ENCODE measurements at places on chromosomes 6 and 20. TPM values are rescaled to one million over a fixed set of nuclear protein-coding genes. Genes with fewer than 3 reads are reported as not detected.

GRCh38 chr6:15025446-15025845, 220.4 kb upstream of the JARID2 start:
- no peak for DNase-seq

GRCh38 chr6:52489881-52490280, 69.7 kb downstream of the EFHC1 start:
- DNase-seq = no peak

Gene NELFCD
- 88.9 TPM for polyA plus RNA-seq

DNA sequence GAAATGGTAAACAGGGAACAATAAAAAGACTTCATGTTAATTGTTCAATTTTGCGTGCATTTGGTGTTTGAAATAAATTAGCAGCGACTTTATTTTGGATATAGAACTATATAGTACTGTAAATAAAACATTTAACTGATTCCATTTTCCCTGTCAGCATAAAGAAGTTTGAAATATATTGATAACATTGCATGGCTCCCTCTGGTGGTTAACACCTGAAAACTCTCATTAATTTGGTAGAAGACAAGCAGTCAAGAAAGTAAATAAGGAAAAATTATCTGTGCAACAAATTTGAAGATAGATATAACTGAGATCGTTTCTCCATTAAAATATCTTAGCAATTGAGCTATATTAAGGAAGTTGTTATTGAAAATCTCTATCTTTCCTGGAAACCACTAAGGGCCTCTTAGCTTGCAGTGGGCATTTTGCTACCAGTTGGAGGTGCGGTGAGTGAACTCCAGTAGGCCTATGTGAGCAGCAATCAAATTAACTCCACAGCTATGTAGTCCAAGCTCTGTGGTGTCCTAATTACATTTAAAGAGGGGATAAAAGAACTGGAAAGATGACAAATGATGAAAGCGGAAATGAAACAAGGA, 435.7 kb upstream of the FKBP1C start:
- DNase-seq = no peak

Gene FKBP1C
- polyA plus RNA-seq = 3.1 TPM

DNA sequence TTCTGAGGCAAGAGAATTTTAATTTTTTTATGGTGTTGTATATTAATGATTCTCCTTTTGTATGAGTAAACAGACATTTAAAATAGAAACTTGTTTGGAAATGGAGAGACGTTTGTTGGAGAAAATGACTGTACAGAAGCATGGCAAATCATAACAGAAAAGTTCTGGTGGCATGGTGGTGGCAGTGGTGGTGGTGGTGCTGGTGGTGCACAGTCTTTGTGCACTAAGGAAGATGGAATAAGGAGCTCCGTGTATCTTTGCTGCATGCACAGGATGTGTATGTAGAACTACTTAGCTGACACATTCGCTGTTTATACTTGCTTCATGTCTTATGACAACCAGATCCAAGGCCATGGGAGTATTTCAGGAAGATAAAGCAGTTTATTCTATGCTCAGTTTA, 294.9 kb downstream of the UTRN start:
- no peak for DNase-seq

DNA sequence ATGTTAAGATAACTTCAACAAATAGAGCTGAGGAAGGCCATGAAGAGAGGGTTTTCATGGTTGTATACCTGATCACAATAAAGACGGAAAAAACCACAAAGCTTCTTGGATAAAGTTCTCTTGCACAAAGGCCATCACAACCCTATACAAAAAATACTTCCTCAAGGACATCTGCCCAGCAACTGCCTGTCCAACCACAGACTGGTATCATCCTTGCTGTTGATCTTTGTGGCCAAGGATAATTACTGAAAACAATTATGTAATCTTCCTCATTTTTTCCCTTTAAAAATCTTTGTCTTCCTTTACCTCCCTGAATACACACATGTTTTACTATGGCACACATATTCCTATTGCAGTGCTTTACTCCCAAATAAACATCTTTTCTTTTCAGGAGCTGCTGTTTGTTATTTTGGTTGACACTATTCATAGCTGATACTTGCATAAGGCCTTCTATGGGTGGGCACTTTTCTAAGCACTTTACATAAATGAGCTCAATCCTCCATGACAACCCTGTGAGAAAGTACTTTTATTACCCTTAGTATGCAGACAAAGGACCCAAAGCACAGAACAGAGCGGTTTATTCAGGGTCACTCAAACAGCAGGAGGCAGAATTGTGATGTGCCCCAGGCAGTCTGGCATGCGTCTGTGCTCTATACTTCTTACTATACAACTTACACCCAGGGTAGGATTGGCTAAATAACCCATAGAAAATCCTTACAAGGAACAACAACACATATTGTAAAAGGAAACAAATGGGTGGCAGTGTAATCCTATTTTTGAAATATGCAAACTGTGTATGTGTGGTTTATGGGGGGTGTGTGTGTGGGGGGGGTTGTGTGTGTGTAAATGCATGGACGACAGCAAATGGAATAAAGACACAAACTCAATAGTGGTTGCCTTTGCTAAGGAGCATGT, 35.1 kb downstream of the SNRNP48 start:
- no peak for DNase-seq

DNA sequence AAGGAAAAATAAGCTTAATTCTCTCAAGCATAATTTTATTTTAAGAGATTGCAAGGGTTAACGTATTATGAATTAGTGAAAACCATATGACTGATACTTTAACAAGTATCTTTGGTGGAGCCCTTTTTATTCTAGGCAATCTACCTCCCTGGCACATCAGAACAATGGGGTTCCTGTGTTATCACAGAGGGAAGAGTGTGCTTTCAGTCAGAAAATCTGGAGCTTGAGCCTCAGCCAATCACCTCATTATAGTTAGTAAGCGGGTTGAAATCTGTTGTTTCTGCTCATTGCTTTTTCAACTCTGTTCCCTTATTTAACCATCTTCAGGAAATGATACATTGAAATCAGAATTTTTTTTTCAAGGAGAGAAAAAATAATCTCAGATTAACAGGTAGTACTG, 391 bp downstream of the ADGRF1 start:
- DNase-seq = no peak

GRCh38 chr6:52532457-52532856, 44.4 kb downstream of the TRAM2 start:
- DNase-seq = peak; percentile 51

Gene FNDC1
- 0.03 TPM for polyA plus RNA-seq

DNA sequence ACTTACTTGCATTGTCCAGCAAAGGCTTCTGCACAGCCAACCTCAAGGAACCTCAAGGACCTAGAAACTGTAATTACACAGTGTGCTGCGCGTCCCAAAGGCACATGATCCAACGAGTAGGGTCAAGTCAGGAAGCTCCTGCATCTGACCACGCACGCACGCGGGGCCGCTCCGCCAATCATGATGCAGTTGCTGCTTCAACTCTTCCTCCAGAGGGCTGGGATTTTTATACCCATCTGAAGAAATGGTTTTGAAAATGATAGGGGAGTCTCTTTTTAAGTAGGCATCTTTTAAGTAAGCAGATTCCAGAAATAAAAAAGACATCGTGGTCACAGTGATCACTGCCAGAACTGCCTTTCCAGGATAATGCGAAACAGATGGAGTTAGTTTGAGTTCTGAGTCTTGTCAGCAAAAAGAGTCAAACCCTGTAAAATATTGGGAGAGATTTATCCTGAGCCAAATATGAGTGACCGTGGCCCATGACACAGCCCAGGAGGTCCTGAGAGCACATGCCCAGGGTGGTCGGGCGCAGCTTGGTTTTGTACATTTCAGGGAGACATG, 34.0 kb downstream of the KIF25 start:
- peak; percentile 64 for DNase-seq

DNA sequence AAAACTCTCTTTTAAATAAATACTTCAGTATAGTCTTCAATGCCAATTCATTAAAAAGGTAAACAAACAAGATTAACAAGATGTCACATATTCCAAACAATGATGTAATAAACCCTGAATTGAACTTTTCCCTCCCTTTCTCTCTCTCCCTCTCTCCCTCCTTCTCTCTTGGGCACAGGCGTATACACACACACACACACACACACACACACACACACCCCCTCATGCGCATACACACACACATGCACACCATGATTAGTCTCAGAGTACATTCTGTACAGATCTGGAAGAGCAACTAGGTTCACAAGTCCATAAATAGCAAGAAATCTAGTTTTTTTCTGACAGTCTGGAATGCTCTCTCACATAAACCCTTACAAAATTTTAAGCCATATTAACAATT, 128.3 kb downstream of the DST start:
- peak; percentile 23 for DNase-seq

DNA sequence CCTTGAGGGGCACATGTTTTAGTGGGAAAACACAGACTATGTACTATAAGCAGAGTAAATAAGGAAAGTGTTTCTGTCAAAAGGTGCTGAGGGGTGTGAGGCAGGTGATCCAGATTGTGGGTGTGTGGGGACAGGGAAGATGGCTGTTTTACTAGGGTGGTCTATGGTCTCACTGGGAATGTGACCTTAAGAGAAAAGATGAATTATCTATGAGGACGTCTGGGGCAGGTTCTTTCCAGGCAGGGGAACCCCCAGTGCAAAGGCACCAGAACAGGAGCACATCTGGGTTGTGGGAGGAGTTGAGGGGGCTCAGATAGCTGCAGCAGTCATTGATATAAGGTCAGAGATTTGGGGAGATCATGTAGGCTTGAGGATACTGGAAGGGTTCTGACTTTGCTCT, 18.2 kb upstream of the POLR1H start:
- no peak for DNase-seq

Gene MYCT1
- 0.79 TPM for polyA plus RNA-seq
